ENCODE measurements at places on chromosomes 2 and 18. TPM values are rescaled to one million over a fixed set of nuclear protein-coding genes. Genes with fewer than 3 reads are reported as not detected.

G6PC2 gene
- not detected for polyA plus RNA-seq

RIT2 gene
- polyA plus RNA-seq = not detected

GPR39 gene
- 3.8 TPM for polyA plus RNA-seq

ATP5F1A gene
- 675 TPM for polyA plus RNA-seq

DNA sequence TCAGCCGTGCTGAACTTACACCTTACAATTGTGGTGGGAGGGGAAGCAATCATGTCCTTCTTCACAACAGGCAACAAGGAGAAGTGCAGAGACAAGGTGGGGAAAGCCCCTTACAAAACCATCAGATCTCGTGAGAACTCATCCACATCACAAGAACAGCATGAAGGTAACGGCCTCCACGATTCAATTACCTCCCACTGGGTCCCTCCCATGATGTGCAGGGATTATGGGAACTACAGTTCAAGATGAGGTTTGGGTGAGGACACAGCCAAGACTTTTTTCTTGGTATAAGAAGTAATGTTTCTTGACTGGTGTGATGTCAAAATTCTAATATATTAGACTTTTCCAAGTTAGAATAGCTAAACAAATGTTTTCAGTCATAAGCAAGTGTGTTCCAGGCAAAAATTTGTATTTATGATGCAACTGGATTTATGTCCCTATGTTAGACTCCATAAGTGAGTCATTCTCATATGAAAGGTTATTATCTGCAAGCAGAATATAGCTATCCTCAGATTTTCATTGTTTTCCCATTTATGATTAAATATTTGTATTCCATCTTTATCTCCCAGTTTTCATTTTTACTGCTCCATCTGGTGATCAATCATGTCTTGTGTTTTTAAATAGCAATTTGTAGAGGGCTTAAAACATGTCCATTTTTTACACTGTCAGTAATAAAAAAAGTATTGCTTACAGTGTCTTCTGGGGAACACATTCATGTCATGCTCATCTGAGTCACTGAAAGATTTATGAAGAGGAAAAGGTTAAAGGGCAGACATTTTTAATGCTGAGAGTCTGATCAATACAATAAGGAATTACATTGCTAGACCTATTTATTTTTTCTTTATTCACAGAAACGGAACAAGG lies 995.2 kb upstream of the CDH2 start:
- DNase-seq = no peak

DNA sequence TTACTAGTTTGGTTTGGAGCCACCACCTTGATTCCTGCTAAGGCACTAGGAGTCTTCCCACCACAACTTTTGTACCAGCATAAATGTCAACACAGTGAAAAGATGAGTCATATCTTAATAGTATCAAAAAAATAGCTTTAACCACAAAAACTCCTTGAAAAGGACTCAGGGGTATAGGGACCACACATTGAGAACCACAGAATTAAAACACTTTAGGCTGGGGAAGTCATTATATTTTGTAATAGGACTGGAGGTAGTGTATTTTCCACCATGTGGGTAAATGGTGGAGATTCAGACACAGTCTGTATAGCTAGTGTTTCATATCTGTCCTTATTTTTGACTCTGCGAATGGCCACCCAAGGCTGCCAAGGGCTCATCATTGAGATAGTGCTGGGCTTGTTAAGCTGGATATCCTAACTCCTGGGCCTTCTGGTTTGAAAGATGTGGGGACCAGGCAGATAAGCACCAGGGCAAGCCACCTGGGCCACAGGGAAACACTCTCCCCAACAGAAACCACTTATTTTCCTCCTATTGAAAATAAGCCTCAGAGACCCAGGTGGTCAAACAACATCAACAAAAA lies 19.1 kb upstream of the FHL2 start:
- DNase-seq = no peak

GRCh38 chr2:26139269-26140183 lies 33.4 kb upstream of the GAREM2 start:
- peak; percentile 34 for DNase-seq

DNA sequence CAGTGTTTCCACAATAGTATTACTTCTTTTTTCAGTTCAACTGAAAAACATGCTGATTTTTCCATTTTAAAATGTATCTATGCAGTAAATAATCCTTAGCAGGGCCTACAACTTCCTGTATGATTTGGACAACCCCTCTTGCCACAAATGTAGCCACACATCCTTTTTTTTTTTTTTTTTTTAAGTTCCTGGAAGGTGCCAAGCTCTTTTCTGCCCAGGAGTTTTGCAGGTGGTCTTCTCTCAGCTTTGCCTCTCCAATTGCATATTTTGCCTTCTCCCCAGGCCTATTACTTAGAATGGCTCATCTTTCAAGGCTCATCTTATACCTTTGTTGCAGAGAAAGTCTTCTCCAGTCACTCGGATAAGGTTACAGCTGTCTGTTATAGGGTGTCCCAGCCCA lies 11.6 kb downstream of the KLHL14 start:
- DNase-seq = no peak

- DNase-seq = no peak
Observed at GRCh38 chr2:230872968-230873660, 8.4 kb downstream of the ITM2C start.

DNA sequence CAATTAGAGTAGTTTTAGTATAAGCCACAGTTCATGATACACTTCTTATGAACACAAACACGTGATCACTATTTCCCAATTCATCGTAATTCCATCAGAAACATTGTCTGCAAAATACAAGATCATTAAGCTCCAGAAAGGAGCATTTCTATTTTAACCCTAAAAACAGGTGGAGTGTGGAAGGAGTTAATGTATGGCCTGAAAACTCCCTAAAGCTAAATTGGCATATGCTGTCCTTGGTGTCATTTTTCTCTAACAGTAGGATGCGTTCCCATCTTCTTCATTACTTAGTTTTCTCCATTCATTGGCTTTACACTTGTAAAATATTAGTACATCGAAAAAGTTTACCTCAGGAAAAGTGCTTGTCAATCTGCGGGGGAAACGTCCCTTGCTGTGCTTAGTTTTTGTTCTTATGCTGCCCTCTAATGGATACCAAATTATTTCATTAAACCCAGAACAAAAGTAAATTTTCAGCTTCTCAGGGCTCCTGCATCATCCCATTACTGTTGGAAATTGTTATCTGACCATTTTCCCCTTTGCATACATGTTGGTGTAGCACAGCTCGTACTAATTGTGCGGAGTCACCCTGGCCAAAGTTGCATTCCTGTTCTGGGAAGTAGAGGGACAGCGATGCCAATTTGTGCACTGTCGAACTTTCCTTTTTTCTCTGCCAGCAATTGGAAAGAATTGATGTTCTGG lies 153.4 kb downstream of the GPD2 start:
- peak; percentile 51 for DNase-seq

DNA sequence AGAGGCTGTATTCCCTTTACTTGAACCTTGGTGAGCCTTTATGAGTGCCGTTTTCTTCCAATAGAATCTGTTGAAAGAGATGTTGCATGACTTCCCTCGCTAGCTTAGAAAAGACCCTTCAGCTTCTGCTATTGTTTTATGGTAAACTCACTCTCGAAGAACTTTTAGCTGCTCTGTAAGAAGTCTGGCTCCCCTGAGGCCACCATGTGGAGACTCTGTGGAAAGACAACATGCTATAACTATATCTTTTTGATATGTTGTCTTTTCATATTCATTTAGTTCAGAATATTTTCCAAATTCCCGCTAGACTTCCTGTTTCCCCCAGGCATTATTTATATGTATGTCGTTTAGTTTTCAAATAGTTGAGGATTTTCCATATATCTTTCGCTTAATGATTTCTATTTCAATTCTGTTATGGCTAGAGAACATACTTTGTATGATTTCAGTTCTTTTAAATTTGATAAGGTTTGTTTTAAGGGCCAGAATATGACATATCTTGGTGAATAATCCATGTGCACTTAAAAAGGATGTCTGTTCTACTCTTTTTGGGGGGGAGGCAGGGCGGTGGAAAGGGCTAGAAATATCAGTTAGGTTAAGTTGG lies 64.1 kb downstream of the PTPN4 start:
- DNase-seq = peak; percentile 26

GRCh38 chr18:36786686-36787085 lies 42.1 kb downstream of the TPGS2 start:
- no peak for DNase-seq

DNA sequence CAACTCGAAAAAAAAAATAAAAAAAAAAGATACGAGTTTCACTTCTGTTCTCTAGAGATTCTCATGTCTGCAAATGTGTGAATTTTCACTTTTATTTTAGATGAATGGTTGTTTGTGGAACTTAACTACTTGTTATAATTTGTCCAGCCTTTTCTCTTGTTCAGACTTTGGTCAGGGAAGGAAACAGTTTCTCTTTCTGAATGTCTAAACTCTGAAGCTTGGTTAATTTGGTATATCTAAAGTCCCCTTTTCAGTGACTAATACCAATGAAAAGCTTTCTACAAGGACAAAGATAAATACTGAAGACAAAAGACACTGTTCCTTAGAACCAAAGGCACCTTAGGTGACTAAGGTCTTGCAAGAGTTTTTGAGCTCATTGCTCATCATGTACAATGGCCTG lies 144.4 kb upstream of the PIEZO2 start:
- DNase-seq = no peak

DNA sequence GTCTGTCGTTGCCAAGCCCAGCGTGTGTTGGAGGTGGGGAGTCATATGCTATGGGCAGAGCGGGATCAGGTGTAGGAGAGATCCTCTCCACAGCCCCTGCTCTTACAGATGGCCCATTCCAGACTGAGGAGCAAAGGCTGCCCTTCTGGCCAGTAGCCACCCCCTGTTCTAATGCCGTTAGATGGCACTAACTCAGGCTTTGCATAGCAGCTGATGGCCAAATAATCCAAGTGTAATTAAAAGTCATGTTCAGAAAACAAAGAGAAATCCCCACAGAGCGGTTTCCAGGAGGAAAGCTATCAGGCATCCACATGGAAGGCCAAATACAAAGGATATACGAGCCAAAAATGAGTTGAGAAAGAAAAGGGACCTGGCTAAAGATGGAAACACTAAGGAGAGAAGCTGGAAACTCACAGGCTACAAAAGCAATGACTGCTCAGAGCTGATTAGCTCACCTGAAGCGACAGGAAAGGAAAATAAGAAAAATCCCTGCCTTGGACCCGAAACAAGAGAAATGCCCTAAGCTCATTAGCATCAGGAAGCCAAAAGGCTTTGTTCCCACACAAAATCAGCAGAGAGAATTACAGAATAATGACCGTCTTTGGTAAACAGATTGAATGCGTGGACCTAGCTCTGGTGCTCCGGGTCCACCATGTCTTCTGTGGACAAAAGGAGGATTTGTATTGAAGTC lies 1002.4 kb upstream of the KLHL29 start:
- no peak for DNase-seq

GRCh38 chr2:238117199-238118154 lies 17.3 kb downstream of the ESPNL start:
- DNase-seq = no peak

DNA sequence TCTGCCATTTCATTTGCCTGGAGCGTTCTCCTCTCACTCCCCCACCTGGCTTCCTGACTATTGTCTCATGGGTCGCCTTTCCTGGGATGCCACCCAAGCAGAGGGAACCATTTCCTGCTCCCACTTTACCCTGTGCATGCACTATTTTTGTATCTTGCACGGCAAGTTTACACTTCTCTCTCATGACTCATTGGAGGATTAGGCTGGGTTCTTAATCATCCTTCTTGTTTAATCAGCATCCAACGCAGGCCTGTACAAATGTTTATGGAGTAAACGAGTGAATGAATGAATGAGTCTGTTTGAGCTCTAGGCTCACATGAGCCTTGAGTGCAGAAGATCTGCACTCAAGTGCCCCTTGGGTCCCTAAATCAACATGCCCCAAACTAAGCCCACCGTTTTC lies 3.8 kb upstream of the ARHGAP25 start:
- no peak for DNase-seq

GRCh38 chr2:49335546-49335945 lies 181.2 kb upstream of the FSHR start:
- no peak for DNase-seq
